Fibroblast of villous mesenchyme (primary cell): ENCODE measurements at places on chromosomes 1 and 21. TPM values are rescaled to one million over a fixed set of nuclear protein-coding genes. Genes with fewer than 3 reads are reported as not detected.

Gene ELAVL4
- total RNA-seq, result not detected in 2 replicates

Gene KRTAP19-3
- total RNA-seq, result not detected in 2 replicates

Gene SLC35F3
- 0.97 and 1.7 TPM in 2 replicates for total RNA-seq

Gene CAMK2N1
- total RNA-seq, result 8.4 and 9.5 TPM in 2 replicates

Gene OR6K3
- not detected in 2 replicates for total RNA-seq

Gene CRYZL1
- total RNA-seq, result 20.0 and 28.1 TPM in 2 replicates

Gene SPTA1
- not detected in 2 replicates for total RNA-seq

Gene KRTAP11-1
- total RNA-seq, result not detected in 2 replicates

Gene CD52
- total RNA-seq, result not detected in 2 replicates

Gene CYP4A11
- not detected in 2 replicates for total RNA-seq

Gene KIF26B
- 12.1 and 66.0 TPM in 2 replicates for total RNA-seq

Gene S100A14
- total RNA-seq, result not detected in 2 replicates

Gene WDR64
- total RNA-seq, result not detected in 2 replicates

Gene CLCA1
- total RNA-seq, result under 0.01 TPM in 1 of 2 replicates, not detected in the other

Gene G0S2
- 4.8 and 52.2 TPM in 2 replicates for total RNA-seq

Gene OR10J1
- total RNA-seq, result not detected in 2 replicates

Gene SAMD11
- total RNA-seq, result 2.2 and 7.7 TPM in 2 replicates

Gene CYP4Z1
- total RNA-seq, result not detected in 2 replicates

Gene VANGL2
- total RNA-seq, result not detected in 2 replicates

Gene LYPD8
- under 0.01 TPM in 1 of 2 replicates, not detected in the other for total RNA-seq

Gene FAM43B
- total RNA-seq, result under 0.01 TPM in 1 of 2 replicates, not detected in the other

Gene AMY1A
- total RNA-seq, result not detected in 2 replicates

Gene SLC1A7
- total RNA-seq, result under 0.01 TPM in 2 replicates

Gene ENO1
- total RNA-seq, result 1,401 and 1,535 TPM in 2 replicates

Gene LCE2B
- total RNA-seq, result not detected in 2 replicates

Gene CASQ1
- not detected in 2 replicates for total RNA-seq

Gene TNFRSF8
- total RNA-seq, result under 0.01 and 0.86 TPM in 2 replicates

Gene TNNI3K
- total RNA-seq, result 1.3 TPM in 1 of 2 replicates, not detected in the other

Gene CBS
- 44.5 and 92.4 TPM in 2 replicates for total RNA-seq

Gene AADACL3
- total RNA-seq, result not detected in 2 replicates

Gene CD247
- total RNA-seq, result not detected in 2 replicates

Gene GTF2B
- total RNA-seq, result 31.9 and 43.2 TPM in 2 replicates

Gene CACHD1
- total RNA-seq, result 11.2 and 11.9 TPM in 2 replicates

Gene ADGRB2
- total RNA-seq, result 11.3 and 14.2 TPM in 2 replicates

Gene CD5L
- not detected in 2 replicates for total RNA-seq

Gene SLC39A1
- total RNA-seq, result 127 and 153 TPM in 2 replicates

Gene GBP2
- total RNA-seq, result 59.9 and 96.3 TPM in 2 replicates

Gene CAMTA1
- 47.4 and 56.1 TPM in 2 replicates for total RNA-seq

Gene USP33
- 79.2 and 120 TPM in 2 replicates for total RNA-seq

Gene DMBX1
- total RNA-seq, result not detected in 2 replicates

Gene WNT9A
- under 0.01 and 0.32 TPM in 2 replicates for total RNA-seq

Gene MAP3K21
- 0.32 and 1.3 TPM in 2 replicates for total RNA-seq

Gene S100A7
- not detected in 2 replicates for total RNA-seq

Gene GUCA2B
- not detected in 2 replicates for total RNA-seq

Gene TFAP2E
- under 0.01 and 0.32 TPM in 2 replicates for total RNA-seq

Gene C1QB
- total RNA-seq, result not detected in 2 replicates

Gene SERTAD4
- total RNA-seq, result 10.6 and 31.1 TPM in 2 replicates

Gene PGLYRP3
- not detected in 2 replicates for total RNA-seq

Gene A3GALT2
- not detected in 2 replicates for total RNA-seq

Gene KIF17
- total RNA-seq, result 0.64 and 2.2 TPM in 2 replicates

Gene GJB4
- total RNA-seq, result not detected in 2 replicates

Gene RGS16
- total RNA-seq, result 0.32 and 1.3 TPM in 2 replicates
